ENCODE measurements at places on chromosomes 5 and 9. TPM values are rescaled to one million over a fixed set of nuclear protein-coding genes. Genes with fewer than 3 reads are reported as not detected.

GRCh38 chr9:131366761-131367401 lies 27.0 kb upstream of the PRRC2B start:
- H3K4me3 ChIP-seq = no peak overlapping the region
- no peaks in the 10 kb centered on the region for H3K27me3 ChIP-seq
- H3K27ac ChIP-seq = no peak overlapping the region
- H3K36me3 ChIP-seq = no peaks in the 10 kb centered on the region
- peak; percentile 60 for DNase-seq
- no peaks in the 10 kb centered on the region for H3K4me1 ChIP-seq

DNA sequence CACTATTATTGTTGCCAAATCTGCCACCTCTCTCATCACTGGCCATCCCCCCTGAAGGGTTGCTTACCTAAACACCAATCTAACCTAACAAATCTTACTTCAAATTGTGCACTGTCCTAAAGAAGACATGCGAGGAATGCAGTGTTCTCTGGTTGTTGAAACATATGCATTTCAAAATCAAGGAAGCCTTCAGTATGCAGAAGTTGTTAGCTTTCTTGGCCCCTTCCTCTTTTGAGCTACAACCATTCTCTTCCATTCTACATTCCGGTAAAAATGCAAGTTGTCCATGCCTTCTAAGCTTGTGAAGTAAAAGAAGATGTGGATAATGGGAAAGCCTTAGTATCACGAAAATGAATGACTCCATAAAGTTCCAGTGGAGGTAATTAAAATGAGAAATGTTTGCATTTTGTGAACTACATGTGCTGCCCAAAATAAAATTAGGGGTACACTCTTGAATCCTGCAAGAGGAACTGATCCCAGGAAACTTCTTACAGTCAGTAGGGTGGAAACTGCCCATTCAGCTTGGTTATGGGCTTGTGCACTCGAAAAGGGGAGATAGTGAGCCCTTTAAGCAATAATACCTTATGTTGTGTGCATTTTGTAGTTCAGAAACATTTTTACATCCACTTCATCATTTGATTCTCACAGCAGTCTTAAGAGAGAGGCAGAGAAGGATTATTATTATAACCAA lies 77.6 kb upstream of the ADRB2 start:
- DNase-seq = no peak
- H3K27ac ChIP-seq = no peak overlapping the region
- H3K4me1 ChIP-seq = no peaks in the 10 kb centered on the region

DNA sequence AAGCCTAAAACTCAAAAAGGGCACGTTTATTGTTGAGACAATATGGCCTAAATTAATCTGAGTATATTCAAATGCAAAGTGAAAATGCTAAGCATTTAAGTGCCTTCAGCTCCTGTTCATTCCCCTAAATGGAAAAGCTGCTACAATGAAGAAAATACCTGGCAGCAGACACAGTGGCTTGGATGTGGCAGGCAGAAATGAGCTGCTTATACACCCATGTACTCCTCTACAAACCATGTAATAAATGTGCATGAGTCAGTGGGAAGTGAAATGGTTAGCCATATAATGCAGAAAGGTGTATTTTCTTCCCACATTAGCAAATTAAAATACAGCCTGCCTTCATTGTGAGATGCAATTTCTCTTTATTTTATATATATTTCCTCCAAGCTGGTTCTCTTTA lies 859.2 kb upstream of the SEMA6A start:
- H3K27me3 ChIP-seq = no peaks in the 10 kb centered on the region
- no peaks in the 10 kb centered on the region for H3K4me1 ChIP-seq
- H3K4me3 ChIP-seq = no peak overlapping the region

GRCh38 chr5:172636279-172637050 lies 4.6 kb upstream of the NEURL1B start:
- no peaks in the 10 kb centered on the region for H3K36me3 ChIP-seq
- H3K4me1 ChIP-seq = peaks cover 2% of the 10 kb centered on the region

FAXDC2 gene
- total RNA-seq = 11.3 TPM

SCGB3A2 gene
- total RNA-seq = not detected
